ENCODE measurements at places on chromosomes 11 and 22. TPM values are rescaled to one million over a fixed set of nuclear protein-coding genes. Genes with fewer than 3 reads are reported as not detected.

DNA sequence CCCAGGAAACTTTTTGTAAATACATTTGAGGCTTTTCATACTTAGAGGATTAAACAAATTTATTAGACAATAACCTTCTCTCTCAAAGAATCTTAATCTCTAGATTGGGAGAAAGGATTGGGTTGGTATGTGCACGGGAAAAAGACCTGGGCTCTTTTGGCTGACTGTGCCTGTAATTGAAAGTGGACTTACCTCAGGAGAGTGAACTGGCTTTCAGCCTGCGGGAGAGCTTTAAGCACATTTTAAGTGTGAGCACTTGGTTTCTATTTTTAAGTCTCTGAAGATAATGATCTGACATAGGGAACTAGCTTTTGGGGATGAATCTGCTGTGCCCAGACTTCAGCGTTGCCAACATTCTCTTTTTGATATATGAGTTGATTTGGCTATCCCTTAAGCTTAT, 35.8 kb downstream of the UVRAG start:
- no peak overlapping the region for H3K4me3 ChIP-seq
- H3K4me1 ChIP-seq = peaks cover 46% of the 10 kb centered on the region
- DNase-seq = no peak
- H3K27me3 ChIP-seq = no peaks in the 10 kb centered on the region
- peaks cover 3% of the 10 kb centered on the region for H3K36me3 ChIP-seq

GRCh38 chr11:2863276-2863618, 22.3 kb downstream of the CDKN1C start:
- no peak for DNase-seq
- peaks cover 3% of the 10 kb centered on the region for H3K4me1 ChIP-seq
- H3K27me3 ChIP-seq = peaks cover 4% of the 10 kb centered on the region
- H3K4me3 ChIP-seq = no peak overlapping the region
- H3K36me3 ChIP-seq = no peaks in the 10 kb centered on the region

DNA sequence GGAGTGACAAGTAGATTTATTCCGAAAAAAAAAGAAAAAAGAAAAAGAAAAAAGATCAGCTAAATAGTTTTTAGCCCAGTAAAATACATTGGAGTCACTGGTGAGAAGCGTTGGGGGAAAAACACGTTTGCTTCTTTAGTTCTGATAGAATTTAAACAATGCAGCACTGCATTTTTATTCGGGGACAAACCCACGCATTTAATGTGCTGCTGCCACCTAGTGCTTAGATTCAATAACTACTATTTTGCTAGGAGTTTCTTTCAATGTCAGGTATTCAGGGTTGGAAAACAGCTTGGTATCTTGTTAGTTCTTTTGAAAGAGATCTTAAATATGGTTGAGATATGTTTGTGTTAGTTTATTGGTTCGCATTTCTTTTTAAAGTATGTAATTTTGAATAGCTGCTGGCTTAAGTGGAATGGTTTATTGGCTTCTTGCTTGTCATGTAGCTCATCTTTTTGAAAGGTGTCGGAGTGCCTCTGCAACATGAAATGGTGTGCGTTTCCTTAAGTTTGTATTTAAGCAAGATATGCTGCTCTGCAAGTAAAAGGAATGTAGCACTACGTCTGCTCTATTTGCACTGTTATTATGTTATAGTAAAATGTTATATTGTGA, 41.9 kb downstream of the SVIP start:
- H3K4me1 ChIP-seq = no peaks in the 10 kb centered on the region
- no peak overlapping the region for H3K27ac ChIP-seq
- peaks cover 3% of the 10 kb centered on the region for H3K27me3 ChIP-seq
- H3K36me3 ChIP-seq = no peaks in the 10 kb centered on the region

- H3K4me1 ChIP-seq = no peaks in the 10 kb centered on the region
- no peak overlapping the region for H3K4me3 ChIP-seq
- no peak for DNase-seq
- peaks cover 7% of the 10 kb centered on the region for H3K27me3 ChIP-seq
- no peaks in the 10 kb centered on the region for H3K36me3 ChIP-seq
These were observed 3.4 kb upstream of the MOGAT2 start for GRCh38 chr11:75714211-75714610.

- H3K4me3 ChIP-seq = peak overlapping the region; percentile 59
- peaks cover 5% of the 10 kb centered on the region for H3K27me3 ChIP-seq
- no peaks in the 10 kb centered on the region for H3K36me3 ChIP-seq
- no peak for DNase-seq
- peaks cover 78% of the 10 kb centered on the region for H3K4me1 ChIP-seq
- peak overlapping the region; percentile 69 for H3K27ac ChIP-seq
These were observed 13.3 kb upstream of the IL10RA start for GRCh38 chr11:117972629-117973502.

GRCh38 chr11:13206086-13206640, 71.4 kb upstream of the BMAL1 start:
- H3K4me1 ChIP-seq = peaks cover 14% of the 10 kb centered on the region
- no peaks in the 10 kb centered on the region for H3K36me3 ChIP-seq
- no peak overlapping the region for H3K27ac ChIP-seq
- no peaks in the 10 kb centered on the region for H3K27me3 ChIP-seq

- peak overlapping the region; percentile 50 for H3K4me3 ChIP-seq
- peaks cover 66% of the 10 kb centered on the region for H3K4me1 ChIP-seq
- H3K27ac ChIP-seq = no peak overlapping the region
- no peak for DNase-seq
- peaks cover 13% of the 10 kb centered on the region for H3K36me3 ChIP-seq
These were observed 3.1 kb upstream of the APOBEC3D start for GRCh38 chr22:39017596-39018365.

DNA sequence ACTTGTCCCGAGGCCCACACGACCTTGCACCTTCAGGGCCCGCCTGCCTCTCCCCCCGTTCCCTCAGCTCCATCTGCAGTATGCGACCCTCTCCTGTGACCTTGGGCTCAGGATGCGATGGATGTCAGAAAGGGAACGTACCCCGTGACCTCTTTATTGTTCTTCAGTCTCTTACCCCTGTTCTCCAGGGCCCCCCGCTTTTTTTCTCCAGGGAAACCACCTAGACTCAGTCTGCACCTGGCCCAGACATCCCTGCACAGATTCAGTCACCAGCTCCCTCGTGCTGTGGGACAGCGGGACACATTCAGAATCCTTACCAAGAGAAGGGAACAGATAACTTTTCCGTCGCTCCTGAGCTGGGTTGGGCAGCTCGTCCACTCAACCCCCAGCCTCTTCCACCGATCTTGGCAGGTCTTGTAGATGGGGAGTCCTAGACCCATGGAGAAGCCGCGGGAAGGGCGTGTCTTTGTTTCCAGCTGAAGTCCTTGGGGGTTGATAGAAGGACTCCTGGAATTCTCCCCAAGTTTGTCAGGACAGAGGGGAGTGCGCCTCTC, 1.4 kb upstream of the PHOX2A start:
- H3K27me3 ChIP-seq = peaks cover 13% of the 10 kb centered on the region
- no peak overlapping the region for H3K27ac ChIP-seq
- no peak for DNase-seq
- H3K36me3 ChIP-seq = no peaks in the 10 kb centered on the region

Gene SESN3
- 0.29 TPM for polyA plus RNA-seq

GRCh38 chr11:104700609-104701008, 197.7 kb downstream of the CASP12 start:
- DNase-seq = no peak
- H3K4me3 ChIP-seq = no peak overlapping the region
- no peaks in the 10 kb centered on the region for H3K36me3 ChIP-seq
- H3K4me1 ChIP-seq = peaks cover 23% of the 10 kb centered on the region

DNA sequence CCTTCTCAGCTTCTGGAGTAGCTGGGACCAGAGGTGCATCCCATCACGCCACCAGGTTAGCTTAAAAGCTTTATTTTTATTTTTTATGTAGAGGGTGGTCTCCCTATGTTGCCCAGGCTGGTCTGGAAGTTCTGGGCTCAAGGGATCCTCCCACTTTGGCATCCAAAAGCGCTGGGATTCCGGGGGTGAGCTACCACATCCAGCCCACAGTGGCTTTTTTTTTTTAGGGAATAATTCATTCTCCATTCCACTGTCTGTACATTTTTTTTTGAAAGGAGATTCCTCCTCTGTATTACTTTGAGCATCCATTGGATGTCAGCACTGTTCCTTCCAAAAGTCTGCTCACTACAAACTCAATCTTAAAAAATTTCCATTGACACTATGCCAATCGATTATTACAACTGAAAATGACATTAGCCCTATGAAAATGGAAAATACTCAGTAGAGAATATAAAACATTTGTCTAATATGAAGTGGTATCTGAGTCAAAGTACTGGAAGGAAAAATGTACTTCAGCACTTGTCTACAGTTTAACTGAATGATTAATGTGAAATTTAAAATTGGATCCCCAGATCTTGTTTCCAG, 1.3 kb upstream of the LPXN start:
- H3K36me3 ChIP-seq = no peaks in the 10 kb centered on the region
- H3K4me1 ChIP-seq = peaks cover 72% of the 10 kb centered on the region
- DNase-seq = no peak

Gene RIMBP3C
- 0.16 TPM for polyA plus RNA-seq

- peaks cover 6% of the 10 kb centered on the region for H3K36me3 ChIP-seq
- no peak overlapping the region for H3K4me3 ChIP-seq
- no peak for DNase-seq
These were observed 5.7 kb downstream of the AMPD3 start for GRCh38 chr11:10460611-10461275.

- DNase-seq = no peak
- H3K4me3 ChIP-seq = peak overlapping the region; percentile 100
These were observed 499 bp downstream of the DLAT start for GRCh38 chr11:112025707-112026106.

Gene SLC5A12
- not detected for polyA plus RNA-seq

Gene F2
- not detected for polyA plus RNA-seq

DNA sequence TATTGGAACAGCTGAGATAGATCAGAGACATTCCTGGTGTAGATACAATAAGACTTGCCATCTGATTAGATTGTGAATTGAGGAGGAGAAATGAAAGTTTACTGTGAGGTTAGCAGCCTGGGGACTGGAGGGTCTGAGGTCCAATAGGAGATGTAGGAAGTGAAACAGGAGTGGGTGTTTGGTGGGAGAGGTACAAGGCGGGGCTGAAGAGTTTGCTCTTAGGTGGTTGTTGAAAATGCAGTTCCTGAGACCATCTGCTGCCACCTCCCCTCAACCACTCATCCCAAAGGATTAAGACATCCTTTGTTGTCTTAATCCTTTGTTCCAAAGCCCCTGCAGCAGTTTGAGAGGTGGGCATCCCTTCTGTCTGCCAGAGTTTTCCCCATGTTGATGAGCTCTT, 14.8 kb downstream of the PIWIL4 start:
- H3K27ac ChIP-seq = no peak overlapping the region
- H3K4me3 ChIP-seq = no peak overlapping the region
- no peaks in the 10 kb centered on the region for H3K36me3 ChIP-seq
- DNase-seq = no peak
- H3K4me1 ChIP-seq = no peaks in the 10 kb centered on the region
- H3K27me3 ChIP-seq = peaks cover 3% of the 10 kb centered on the region

GRCh38 chr11:113643006-113643585, 63.0 kb downstream of the TMPRSS5 start:
- H3K4me3 ChIP-seq = no peak overlapping the region
- DNase-seq = no peak

Gene DHCR7
- polyA plus RNA-seq = 15.0 TPM

Measured in immature natural killer cell (primary cell).